Panc1 (cell line): ENCODE measurements at places on chromosomes 5 and 9. TPM values are rescaled to one million over a fixed set of nuclear protein-coding genes. Genes with fewer than 3 reads are reported as not detected.

MAP1B gene
- 82.3 TPM for total RNA-seq

PCDHAC1 gene
- total RNA-seq, result 0.59 TPM

UAP1L1 gene
- total RNA-seq, result 23.1 TPM

PTGDS gene
- total RNA-seq, result 13.7 TPM

GTF2H2C gene
- total RNA-seq, result 46.3 TPM

NME5 gene
- 1.7 TPM for total RNA-seq

- no peak for DNase-seq
- no peak overlapping the region for H3K27ac ChIP-seq
- no peak overlapping the region for H3K4me3 ChIP-seq
- H3K4me1 ChIP-seq, result no peaks in the 10 kb centered on the region
Observed at GRCh38 chr9:2992427-2992826, 148.5 kb upstream of the PUM3 start.

DNA sequence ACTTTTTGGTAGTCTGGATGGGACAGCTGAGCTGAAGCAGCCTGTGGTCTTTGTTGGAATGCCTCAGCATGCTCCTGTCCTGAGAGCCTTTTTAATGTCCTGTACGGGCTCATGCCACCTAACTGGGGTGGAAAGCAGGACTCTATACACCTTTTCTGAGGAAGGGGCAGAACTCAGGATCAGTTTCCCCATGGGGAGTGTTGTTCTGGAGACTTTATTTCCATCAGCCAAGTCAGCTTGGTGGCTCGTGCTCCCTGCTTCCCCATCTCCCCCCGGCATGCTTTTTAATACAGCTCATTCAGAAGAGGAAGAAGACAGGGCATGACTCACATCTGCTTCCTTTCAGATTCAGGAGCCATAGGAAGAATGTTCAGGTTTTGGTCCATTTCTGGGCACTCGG lies 5.1 kb upstream of the SEPTIN8 start:
- H3K36me3 ChIP-seq, result no peaks in the 10 kb centered on the region
- no peak overlapping the region for H3K27ac ChIP-seq
- no peak for DNase-seq
- H3K4me3 ChIP-seq, result no peak overlapping the region

DNA sequence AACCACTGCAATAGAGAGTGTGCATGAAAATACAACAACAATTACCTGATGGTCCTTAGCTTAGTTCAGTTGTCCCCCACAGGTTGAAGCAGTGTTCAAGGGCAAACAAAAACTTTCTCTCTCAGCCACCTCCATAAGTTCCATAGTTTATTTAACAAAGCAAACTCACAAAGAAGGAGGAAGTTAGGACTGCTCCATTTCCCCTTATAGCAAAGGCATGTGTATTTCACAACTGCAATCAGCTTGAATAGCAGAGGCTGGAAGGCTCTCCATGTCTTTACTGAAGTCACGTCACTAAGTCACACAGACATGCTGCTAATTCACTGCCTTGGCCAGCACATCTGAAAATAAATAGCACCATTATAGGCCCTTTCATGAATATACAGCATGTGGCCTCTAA lies 43.3 kb downstream of the DOCK8 start:
- DNase-seq, result no peak
- no peak overlapping the region for H3K4me3 ChIP-seq
- no peaks in the 10 kb centered on the region for H3K27me3 ChIP-seq
- no peaks in the 10 kb centered on the region for H3K36me3 ChIP-seq
- H3K27ac ChIP-seq, result no peak overlapping the region

DNA sequence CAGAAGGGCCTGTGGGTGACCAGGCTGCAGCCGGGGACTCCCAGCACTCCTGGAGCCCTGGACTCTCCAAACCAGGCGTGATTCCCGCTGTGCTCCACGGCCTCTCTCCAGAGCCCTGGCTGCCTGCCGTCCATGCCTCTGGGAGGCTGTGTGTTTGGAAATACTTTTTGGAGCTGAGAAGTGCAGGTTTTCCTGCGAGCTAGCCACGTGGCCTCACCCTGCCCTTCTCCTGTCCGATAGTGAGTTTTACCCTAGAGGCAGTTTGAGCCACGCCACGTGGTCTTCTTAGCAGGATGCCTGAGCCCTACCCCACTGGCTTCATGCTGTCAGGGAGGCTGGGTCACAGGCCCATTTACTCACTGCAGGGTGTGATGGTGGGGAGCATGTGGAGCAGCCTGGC lies 71.3 kb downstream of the COL5A1 start:
- no peaks in the 10 kb centered on the region for H3K4me1 ChIP-seq
- no peaks in the 10 kb centered on the region for H3K27me3 ChIP-seq
- no peak overlapping the region for H3K4me3 ChIP-seq
- H3K27ac ChIP-seq, result no peak overlapping the region
- no peaks in the 10 kb centered on the region for H3K36me3 ChIP-seq
- DNase-seq, result no peak

DNA sequence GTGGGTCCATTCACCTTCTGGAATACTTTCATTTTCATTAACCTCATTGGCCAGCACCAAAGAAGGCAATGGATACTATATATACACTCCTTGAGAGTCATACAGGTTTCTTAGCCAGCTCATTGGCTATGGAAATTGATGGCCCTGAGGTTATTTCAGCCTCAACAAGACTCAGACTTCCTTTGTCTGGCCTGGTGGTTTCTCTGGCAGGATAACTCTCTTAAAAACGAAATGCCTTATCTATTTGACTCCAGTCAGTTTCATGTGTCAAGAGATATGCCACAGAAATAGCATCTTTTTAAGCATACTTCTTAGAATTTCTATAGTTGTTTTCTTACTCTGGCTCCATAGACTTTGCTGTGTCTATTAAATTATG lies 28.9 kb downstream of the CDH9 start:
- no peaks in the 10 kb centered on the region for H3K36me3 ChIP-seq
- H3K27me3 ChIP-seq, result no peaks in the 10 kb centered on the region
- no peak for DNase-seq
- H3K27ac ChIP-seq, result peak overlapping the region; percentile 8; the same call in 1 of the 2 replicates
- H3K4me1 ChIP-seq, result no peaks in the 10 kb centered on the region; the same call in 1 of the 2 replicates

GRCh38 chr9:34554211-34555001 lies 31.6 kb upstream of the ENHO start:
- no peaks in the 10 kb centered on the region for H3K27me3 ChIP-seq
- no peaks in the 10 kb centered on the region for H3K36me3 ChIP-seq
- H3K4me3 ChIP-seq, result no peak overlapping the region
- no peak overlapping the region for H3K27ac ChIP-seq
